ENCODE measurements at places on chromosomes 2 and 18. TPM values are rescaled to one million over a fixed set of nuclear protein-coding genes. Genes with fewer than 3 reads are reported as not detected.

The OR6B2 gene
- total RNA-seq = not detected

The FHL2 gene
- total RNA-seq = 0.41 TPM

The CFC1 gene
- total RNA-seq = not detected

The CRYGD gene
- not detected for total RNA-seq

The SFTPB gene
- total RNA-seq = not detected

The REV1 gene
- 39.8 TPM for total RNA-seq

The SERPINB11 gene
- total RNA-seq = not detected

Data from CD4-positive, alpha-beta T cell (primary cell).